A172 (cell line): ENCODE measurements at places on chromosomes 7 and 10. TPM values are rescaled to one million over a fixed set of nuclear protein-coding genes. Genes with fewer than 3 reads are reported as not detected.

SOSTDC1 gene
- not detected in 2 replicates for total RNA-seq

TMEM176B gene
- not detected in 2 replicates for total RNA-seq

PON3 gene
- total RNA-seq, result not detected in 2 replicates

PIP4K2A gene
- total RNA-seq, result 74.9 and 92.5 TPM in 2 replicates

SYT15 gene
- not detected in 2 replicates for total RNA-seq

MMP21 gene
- total RNA-seq, result not detected in 2 replicates
